ENCODE measurements at places on chromosomes 13 and 19.

DNA sequence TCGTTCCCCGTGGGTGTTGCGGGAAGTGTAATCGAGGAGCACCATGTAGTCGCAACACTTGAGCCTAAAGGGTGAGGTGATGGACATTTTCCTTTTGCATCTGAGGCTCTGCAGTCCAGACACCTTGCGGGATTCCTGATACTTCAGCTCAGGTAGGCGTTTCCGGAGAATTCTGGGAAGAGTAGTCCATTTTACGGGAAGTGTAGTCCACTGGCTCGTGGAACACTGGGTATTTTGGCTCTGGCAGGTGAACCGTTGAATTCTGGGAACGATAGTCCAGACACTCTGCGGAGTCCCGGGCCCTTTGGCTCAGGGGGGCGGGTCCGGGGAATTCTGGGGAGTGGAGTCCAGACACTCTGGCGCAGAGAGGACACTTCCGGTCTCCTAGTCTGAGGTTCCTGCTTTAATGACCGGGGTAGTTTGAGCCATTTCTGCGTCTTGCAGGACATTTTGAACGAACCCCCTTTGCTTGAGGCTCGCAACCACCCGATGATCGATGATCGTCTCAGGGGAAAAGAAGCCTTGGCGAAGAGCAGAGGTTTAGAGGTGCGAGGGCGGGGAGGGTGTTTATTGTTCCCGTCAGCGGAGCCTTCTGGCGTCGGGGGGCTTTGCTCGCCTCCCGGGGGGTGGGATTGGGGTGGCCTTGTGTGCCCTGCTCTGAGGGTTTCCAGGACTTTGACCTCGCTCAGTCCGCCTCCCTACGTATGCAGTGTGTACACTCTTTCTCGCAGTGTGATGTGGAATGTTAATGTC, at the start of gene ZNF223:
Gene ZNF223, plus strand, starts transcription at position 387 of the 753 bp plus-strand sequence. CDS start 3,141 bp downstream, outside the sequence.
- DNase-seq, result peak; percentile 72

DNA sequence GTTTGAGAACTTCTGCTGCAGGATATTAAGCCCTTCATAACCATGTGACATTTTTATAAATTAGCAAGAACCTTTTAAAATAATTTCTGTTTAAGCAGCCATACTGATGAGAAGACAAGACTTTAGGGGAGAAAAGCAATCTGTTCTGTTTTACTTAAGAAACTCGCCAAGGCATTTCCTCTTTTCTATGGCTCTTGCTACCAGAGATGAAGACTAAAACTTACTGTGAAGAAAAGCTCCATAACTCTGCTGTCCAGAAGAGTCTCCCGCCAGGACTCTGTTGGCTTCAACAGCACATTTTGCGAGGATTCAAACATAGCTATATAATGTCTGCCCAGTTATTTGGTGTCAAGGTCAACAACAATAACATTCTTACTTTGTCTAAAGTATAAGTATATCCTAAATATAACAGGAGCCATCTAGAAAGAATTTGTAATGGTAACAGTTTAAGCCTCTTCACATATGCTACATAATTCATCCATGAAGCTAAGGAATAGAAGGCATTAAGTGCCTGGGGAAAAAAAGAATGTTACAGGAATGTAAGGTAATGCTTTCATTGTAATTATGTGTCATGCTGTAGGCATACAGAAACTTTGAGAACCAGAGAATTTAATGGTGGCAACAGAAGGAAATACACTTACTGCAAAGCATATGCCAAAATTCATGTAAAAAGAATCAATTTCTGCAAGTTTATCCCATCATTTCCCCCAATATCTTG, 53.2 kb upstream of the EEF1AKMT1 start:
- no peak for DNase-seq

DNA sequence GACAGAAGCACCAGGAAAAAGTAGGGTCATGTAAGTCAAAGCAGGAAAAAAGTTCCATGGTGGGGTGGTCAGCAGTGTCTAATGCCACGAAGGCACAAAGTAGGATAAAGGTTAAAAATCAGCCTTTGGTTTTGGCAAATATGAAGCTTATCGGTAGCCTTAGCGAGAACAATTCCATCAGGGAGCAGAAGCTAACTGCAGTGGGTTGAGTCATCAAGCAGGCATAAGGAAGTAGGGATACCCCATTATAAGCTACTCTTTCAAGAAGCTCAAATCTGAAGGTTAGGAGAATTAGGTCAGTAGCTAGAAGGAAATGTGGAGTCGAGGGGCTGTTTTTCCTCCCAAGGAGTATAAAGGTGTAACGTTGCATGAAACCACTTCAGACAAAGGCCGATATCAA, 57.5 kb upstream of the USPL1 start:
- no peak for DNase-seq

- no peak for DNase-seq
These were observed 20.9 kb downstream of the C19orf12 start for GRCh38 chr19:29694161-29694560.

- DNase-seq, result no peak
These were observed 7.3 kb upstream of the C13orf46 start for GRCh38 chr13:113981194-113981605.

GRCh38 chr13:101998129-101998528, 403.7 kb downstream of the FGF14 start:
- no peak for DNase-seq

DNA sequence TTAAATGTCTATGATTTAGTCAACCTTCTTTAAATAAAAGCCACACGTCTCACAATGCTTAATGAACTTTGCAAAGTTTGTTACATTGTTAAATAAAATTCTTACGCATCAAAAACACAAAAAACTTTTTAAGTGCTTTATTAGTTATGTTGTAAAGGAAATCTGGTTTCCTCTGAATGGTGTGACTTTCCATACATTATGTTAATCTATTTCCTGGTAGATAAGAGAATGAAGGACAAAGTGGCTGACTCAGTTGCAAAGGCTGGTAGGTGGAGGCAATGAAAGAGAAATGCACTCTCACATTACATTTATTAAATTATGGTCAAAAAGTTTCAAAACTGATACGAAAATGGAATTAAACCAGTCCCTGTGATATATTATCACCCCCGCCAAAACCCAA, 15.9 kb downstream of the KLF12 start:
- no peak for DNase-seq

DNA sequence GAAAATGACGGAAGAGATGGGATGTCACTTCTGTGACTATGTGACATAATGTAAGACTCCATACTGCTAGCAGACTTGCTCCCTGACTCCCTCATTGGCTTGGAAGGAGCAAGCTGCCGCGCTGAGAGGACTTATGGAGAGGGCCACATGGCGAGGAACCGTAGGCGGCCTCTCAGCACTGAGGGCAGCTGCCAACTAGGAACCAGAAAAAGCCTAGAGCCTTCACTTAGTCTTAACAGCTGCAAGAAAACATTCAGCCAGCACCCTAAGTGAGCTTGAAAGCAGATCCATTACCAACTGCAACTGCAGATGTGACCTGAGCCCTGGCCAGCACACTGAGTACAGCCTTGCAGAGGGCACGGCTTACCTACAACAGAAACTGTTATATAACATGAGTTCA, 33.9 kb downstream of the USP12 start:
- DNase-seq, result no peak

- DNase-seq, result no peak
These were observed 23.9 kb downstream of the PIBF1 start for GRCh38 chr13:72805676-72806346.

- no peak for DNase-seq
These were observed 17.7 kb upstream of the DPY19L3 start for GRCh38 chr19:32387701-32388392.

DNA sequence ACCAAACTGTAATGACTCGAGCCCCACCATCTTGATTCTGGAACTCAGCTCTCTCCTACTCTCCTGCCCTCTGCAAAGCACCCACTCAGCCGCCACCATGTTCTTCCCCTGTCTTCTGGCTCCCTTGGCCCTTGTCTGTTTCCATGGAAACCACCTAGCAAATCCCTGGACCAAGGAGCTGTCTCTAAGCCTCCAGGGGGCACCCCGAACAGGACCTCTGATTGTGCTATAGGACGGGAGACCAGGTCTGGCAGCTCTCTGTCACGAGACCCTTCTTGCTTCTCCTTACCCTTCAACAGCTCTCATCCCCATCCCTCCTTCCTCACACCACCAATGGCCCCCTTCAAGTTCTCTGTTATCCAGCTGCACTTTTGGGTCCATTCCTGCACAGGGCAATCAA, 277.7 kb upstream of the ZNF507 start:
- DNase-seq, result no peak

- no peak for DNase-seq
These were observed 1200.4 kb downstream of the DIAPH3 start for GRCh38 chr13:58963321-58963720.

- no peak for DNase-seq
These were observed 18.5 kb downstream of the PTPRS start for GRCh38 chr19:5321851-5322681.

GRCh38 chr13:111210091-111210490, 95.0 kb downstream of the ARHGEF7 start:
- no peak for DNase-seq

GRCh38 chr19:44874317-44874716, 16.7 kb upstream of the TOMM40 start:
- DNase-seq, result no peak

DNA sequence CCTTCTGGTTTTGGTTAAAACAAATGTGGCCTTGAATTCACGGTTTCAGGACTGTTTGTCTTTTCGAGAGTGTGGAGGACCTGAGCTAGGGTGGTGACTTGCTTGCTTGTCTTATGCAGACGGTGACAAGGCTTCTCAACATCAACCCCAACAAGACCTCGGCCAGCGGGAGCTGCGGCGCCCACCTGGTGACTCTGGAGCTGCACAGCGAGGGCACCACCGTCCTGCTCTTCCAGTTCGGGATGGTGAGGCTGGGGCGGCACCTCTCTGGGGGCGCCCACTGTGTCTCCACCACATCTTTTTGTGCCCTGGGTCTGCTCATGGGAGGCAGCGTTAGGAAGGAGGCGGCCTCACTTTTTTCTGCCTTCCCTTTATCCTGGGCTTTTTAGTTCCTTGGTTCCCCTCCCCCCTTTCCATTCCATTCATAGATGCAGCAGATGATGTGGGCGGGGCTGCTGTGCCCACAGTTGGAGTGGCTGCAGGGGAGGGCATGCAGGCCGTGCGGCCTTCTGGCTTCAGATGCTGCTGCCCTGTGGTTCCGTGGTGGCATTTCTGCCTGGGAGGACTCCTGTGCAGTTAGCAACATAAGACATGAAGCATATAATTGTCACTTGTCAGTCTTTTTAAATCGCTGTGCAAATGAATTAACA, 23.3 kb downstream of the LAMP1 start:
- no peak for DNase-seq

DNA sequence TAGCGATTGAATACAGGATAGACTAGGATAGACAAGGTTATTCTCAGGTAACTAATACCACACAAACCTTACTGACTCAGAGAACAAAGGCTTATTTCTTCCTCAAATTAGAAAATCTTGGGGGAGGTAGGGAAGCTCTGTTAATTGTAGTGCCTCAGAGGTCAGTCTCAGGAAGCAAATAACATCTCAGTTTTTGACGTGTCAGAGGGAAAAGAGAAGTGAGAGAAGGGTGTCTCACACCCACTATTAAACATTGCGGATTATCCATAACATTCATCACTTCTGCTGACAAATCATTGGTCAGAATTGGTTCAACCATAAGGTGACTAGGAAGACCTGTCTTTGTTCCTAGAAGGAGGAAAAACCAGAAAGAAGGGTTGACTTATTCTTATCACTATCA, 579.4 kb upstream of the MIR17HG start:
- no peak for DNase-seq

- DNase-seq, result no peak
These were observed 110.3 kb downstream of the TUBA3C start for GRCh38 chr13:19071161-19071936.

DNA sequence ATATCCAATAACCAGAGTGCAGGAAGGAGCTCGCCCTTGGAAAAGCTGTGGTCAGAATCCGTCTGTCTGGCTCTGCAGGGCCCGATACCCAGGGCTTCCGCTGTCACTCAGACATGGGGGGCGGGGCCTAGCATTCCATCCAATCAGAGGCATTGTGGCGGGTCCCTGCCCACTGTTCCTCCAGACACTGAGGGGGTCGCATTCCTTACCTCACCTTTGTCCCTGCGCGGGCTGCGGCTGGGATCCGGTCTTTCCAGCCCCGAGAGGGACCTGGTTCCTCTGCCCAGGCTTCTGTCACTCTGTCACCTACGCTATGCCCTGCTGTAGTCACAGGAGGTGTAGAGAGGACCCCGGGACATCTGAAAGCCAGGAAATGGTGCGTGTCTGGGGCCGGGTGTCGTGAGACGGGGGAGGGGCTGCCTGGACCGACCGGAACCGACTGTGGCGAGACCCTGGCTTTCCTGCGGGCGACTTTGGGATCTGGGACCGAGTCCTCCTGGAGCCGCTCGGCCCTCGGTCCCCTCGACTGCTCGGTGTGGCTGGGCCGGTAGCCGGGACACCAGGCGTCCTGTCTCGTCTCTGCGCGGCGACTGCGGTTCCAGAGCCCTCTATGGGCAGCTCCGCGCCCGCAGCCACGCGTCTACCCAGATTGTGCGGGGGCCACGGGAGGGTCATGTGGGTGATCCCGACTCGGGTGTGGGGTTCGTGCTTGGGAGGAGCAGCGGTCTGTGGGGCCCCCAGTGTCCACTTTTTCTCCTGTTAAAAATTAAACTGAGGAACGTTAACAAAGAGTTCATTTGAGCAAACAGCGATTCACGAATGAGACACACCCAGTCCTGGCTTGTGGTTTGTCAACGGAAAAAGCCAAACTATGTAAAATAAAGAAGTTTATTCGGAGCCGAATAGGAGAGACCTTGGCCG, at the start of gene ZNF69:
Gene ZNF69, plus strand, starts transcription at position 172 of the 921 bp plus-strand sequence. Its CDS starts 142 bp downstream, at position 314.
- DNase-seq, result peak; percentile 62

- DNase-seq, result no peak
These were observed 46.5 kb downstream of the RFX2 start for GRCh38 chr19:6063576-6064335.

GRCh38 chr13:42673677-42674076, 99.7 kb downstream of the TNFSF11 start:
- DNase-seq, result no peak

DNA sequence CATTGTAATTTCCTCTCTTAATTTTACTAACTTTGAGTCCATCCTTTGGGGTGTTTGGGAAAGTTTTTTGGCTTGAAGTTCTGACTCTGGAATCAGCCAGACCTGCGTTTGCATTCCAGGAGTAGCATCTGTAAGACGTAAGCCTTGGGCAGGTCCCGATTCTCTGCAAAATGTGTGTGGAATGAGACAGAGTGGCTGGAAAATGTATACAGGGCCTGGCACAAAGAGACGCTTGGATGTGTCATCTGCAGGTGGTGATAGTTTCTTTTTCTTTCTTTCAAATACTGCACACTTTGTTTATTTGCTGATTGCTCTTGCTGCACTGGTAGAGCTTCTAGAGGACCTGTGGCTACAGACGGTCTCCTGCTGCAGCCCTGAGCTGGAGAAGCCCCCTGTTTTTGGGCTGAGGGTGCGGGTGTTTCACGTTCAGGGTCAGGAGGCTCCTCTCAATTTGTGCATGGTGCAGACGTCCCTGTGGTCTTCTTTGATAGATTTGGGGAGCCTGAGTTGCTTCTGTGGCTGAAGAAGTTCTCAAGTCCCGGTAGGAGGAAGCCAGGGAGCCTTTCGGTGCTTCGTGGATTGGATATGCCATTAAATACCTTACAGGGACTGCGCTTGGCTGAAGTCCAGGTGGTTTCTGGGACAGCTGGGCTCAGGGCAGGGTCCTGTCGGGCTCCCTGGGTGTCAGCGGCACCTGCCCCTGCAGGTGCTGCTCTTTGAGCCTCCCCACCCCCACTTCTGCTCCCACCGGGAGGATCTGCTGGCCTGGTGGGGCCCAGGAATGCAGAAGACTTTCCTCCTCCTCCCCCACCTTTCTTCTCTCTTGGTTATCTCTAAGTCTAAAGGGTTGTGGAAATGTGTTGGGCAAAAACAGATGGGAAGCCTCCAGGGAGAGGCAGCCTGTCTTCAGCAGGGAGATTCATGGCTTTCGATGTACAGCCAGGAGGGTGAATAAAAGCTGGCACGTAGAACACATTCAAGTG, 44.0 kb upstream of the GAS6 start:
- no peak for DNase-seq
